ENCODE measurements at places on chromosomes 7 and 10.

DNA sequence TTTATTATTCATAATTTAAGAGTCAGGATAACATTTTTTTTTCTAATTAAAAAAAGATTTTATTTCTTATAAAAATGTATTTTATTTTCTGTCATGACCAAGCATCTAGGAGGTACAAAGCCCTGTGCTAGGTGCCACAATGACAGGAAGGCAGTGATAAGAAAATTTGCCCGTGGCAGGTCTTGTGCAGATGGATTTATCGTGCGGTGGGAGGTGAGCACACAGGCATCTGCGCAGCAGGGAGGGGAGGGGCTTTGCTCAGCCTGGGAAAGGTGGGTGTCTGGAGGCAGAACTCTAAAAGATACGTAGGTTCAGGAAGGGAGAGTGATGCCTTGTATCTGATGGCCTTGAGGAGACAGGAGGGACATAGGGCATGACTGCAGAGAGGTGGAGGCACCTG lies 115.6 kb downstream of the ABCA13 start:
- no peak for DNase-seq

- DNase-seq = no peak
Observed at GRCh38 chr10:119208553-119208940, 1.2 kb downstream of the GRK5 start.

GRCh38 chr10:29328983-29329382 lies 40.1 kb downstream of the LYZL1 start:
- DNase-seq = no peak

DNA sequence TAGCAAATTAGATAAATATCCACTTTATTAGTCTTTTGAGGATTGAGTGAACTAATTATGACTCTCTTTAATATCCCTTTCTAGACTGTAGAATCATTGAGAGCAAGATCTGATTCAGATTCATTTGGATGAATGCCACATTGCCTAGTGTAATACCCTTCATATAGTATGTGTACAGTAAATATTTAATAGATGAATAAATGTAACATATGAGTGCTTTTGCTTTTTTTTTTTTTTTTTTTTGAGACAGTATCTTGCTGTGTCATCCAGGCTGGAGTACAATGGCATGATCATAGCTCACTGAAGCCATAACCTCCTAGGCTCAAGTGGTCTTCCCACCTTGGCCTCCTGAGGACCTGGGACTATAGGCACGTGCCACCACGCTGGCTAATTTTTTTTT lies 14.8 kb downstream of the SAMD8 start:
- DNase-seq = no peak

DNA sequence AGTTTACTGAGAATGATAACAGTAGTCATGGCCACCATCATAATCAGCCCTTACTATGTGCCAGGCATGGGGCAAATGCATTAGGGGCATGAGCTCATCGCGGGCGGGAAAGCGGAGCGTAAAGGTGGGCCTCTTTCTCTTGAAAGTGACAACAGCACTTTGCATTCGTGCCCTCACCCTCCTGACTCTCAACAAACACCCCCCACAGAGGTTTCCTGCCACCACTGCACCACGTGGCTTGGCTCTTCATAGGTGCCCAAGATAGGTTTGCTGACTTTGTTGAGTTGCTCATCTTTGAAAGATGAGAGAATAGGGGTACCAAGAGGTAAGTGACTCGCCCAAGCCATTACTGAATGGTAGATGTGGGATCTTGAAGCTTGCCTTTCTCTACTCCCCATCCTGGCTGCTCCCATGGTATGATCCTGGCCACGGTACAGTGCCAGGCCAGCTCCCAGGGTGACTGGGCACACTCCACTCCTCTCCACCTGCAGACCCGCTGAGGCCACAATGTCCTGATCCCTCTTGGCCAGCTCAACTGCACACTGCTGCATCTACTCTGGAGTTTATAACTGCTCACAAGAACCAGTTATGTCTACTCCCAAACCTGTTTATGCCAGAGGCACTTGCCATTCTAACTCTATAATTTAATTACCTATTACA lies 26.0 kb downstream of the SLIT1 start:
- DNase-seq = no peak

GRCh38 chr7:31890198-31890597 lies 180.0 kb downstream of the PDE1C start:
- DNase-seq = no peak

GRCh38 chr10:112605063-112605462 lies 158.0 kb downstream of the VTI1A start:
- no peak for DNase-seq

DNA sequence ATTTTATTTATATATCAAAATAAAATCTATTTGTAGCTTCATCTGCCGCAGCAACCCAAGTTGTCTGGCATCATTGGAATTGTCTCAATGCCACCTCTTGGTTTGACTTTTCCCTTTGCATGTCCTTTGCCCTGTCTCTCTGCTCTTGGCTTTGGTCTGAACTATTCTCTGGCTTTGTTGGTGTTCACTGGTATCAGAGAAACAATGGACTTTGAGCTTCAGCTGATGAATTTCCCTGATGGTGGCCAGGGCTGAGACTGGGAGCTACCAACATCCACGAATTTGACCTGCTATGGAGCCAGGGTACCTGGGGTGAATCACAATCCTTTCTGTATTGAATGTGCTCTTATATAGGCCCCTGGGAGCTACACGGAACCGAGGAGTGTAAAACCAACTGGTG lies 311.7 kb upstream of the KIAA1217 start:
- no peak for DNase-seq

GRCh38 chr10:99339077-99339476 lies 9.9 kb downstream of the CNNM1 start:
- no peak for DNase-seq

- DNase-seq = no peak
Observed at GRCh38 chr7:159136442-159136841, 8.2 kb downstream of the VIPR2 start.

DNA sequence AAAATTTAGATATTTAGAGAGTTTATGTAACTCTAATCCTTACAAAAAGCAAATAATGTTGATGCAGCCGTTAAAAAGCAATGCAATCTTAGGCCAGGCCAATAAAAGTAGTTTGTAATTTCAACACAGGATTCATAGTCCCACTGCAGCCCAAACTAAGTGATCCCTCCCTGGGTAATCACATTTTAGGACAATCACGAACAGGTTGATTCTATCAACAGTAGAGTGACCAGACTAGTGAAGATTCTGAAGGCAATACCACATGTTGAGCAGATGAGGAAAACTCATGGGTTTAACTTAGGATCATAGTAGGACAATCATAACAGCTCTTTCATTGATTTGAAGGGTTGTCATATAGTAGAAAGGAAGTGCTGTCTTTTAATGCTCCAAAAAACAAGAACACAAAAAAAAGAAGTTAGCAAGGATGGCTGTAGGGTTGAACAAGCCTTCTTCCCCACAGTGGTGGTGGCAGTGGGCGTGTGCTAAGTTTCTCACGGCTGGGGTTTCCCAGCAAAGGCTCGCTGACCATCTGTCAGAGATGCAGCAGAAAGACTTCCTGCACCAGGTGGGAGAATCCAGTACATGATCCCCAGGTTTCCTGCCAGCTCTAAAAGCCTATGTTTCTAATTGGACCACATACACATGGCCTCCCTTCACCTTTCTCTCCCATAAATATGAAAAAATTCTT lies 212.2 kb downstream of the CHRM2 start:
- DNase-seq = no peak

GRCh38 chr7:70647801-70648498 lies 484.0 kb upstream of the GALNT17 start:
- DNase-seq = peak; percentile 65

DNA sequence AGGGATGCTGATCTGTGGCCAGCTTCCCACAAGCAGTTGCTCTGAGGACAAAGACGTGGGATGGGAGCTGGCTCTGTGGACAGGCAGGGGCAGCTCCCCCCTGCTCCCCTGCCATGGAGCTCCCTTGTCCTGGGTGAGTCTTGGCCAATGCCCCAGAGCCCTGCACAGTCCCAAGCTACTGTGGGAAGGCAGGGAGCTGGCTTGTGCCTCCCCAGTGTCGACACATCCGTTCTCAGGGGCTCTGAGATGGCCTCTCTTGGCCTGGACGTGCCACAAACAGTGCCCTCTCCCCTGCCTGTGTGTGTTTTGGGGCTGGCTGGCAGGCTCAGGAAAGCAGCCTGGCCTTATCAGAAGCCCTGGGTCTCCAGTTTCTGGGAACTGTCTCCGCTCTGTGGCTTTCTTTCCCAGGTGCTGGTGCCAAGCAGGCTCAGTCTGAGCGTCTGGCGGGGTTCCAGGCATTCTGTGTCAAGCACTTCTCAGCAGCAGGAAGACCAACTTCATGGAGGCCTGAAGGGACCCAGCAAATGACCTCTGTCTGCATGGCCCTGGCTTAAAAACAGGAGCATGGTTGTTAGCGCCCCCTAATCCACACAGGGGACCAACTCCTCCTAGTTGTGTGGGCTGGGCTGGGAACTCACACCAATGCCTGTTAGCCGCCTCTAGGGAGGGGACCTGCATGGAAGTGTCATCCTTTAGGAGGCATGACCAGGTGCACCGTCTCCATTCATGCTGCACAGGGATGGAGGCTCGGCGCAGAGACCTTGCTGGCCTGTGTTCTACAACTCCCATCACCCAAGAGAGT lies 375.2 kb downstream of the RPS24 start:
- DNase-seq = no peak

DNA sequence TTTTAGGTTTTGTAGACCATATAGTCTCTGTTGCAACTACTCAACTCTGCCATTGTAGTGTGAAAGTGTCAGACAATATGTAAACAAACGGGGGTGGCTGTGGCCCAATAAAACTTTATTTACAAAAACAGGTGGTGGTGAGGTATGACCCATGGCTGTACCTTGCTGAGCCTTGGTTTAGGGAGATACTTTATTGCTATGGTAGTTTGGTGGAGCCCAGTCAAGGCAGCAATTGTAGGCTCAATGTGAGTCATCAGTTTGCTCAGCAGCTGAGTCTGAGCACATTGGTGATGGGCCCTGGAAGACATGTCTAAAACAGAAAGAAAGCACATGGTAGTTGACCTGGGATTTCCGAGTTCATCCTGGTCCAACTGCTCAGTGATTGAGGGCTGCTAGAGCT lies 242.5 kb downstream of the REEP3 start:
- DNase-seq = no peak

- DNase-seq = no peak
Observed at GRCh38 chr10:121708728-121709674, 110.8 kb upstream of the FGFR2 start.

- DNase-seq = no peak
Observed at GRCh38 chr7:154872811-154873499, 130.0 kb downstream of the PAXIP1 start.

- DNase-seq = no peak
Observed at GRCh38 chr7:158400601-158401225, 186.9 kb downstream of the PTPRN2 start.

GRCh38 chr7:147060070-147060469 lies 943.5 kb downstream of the CNTNAP2 start:
- DNase-seq = no peak

GRCh38 chr10:50375051-50375452 lies 123.7 kb upstream of the ASAH2 start:
- no peak for DNase-seq

GRCh38 chr7:47488969-47489342 lies 93.0 kb downstream of the TNS3 start:
- no peak for DNase-seq

- DNase-seq = peak; percentile 82
Observed at GRCh38 chr10:101060036-101060950, 1.5 kb upstream of the KAZALD1 start.

GRCh38 chr10:29083096-29083495 lies 205.8 kb upstream of the LYZL1 start:
- DNase-seq = no peak

DNA sequence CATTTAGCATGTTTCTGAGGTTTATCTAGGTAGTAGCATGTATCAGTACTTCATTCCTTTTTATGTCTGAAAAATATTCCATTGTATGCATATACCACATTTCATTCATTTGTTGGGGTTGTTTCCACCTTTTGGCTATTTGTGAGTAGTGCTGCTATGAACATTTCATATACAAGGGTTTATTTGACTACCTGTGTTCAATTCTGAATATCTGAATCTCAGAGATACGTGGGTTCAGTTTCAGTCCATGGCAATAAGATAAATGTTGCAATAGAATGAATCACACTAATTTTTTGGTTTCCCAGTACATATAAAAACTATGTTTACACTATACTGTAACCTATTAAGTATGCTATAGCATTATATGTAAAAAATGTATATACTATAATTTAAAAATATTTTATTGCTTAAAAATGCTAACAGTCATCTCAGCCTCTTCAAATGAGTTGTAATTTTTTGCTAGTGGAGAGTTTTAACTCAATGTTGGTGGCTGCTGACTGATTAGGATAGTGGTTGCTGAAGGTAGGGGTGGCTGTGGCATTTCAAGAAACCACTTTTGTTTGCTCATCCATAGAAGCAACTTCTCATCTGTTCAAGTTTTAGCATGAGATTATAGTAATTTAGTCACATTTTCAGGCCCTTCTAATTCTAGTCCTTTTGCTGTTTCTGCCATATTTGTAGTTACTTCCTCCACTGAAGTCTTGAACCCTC lies 13.9 kb downstream of the PLEKHA1 start:
- no peak for DNase-seq

DNA sequence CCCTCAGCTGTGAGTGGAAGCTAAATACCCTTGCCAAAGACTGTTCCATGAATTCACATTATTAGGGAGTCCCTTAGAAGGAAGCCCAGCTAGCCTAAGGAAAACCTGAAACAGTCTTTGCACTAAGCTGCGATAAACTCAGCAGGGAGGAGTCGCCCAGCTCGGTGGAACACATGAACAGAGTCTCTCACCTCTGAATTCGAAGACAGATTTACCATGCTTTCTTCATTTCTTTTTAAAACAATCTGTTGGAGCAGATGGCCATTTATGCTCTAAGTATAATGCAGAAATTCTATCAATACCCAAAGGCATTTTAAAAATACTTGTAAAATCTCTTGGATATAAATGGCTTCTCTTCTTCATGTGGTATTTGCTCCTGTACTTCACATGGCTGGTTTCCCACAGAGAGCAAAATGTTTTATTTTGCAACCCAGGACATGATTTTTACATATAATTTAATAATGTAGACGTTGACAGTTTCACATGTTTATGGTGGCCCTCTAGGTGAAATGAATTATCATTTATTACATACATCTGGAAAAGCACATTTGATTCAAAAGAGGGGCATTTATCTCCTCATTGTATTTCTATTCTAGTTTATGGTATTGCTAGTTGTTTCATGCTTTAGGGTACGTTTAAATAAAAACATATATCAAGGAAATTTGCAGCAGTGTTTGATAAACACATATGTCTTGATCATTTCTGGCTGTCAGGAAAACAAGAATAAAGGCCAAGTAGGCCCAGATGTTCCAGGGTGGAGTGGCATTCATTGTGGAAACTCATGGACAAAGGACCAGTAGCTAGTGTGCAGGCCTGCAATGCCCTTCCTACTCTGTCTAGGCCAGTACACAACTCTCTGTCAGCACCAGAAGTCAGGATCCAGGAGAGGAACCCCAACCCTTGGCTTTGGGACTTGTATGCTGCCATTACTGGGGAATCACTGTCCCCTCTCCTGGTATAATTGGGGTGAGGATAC lies 52.2 kb downstream of the LRGUK start:
- no peak for DNase-seq

- no peak for DNase-seq
Observed at GRCh38 chr10:24272374-24272773, 63.4 kb downstream of the KIAA1217 start.

GRCh38 chr10:59517341-59517899 lies 155.1 kb upstream of the FAM13C start:
- DNase-seq = no peak

Data from stimulated activated CD8-positive, alpha-beta memory T cell treated with anti-CD3 and anti-CD28 coated beads, Interleukin-2, amount 100 ng/mL, for 1 hour (primary cell).